ENCODE measurements at places on chromosomes 1 and 21.

DNA sequence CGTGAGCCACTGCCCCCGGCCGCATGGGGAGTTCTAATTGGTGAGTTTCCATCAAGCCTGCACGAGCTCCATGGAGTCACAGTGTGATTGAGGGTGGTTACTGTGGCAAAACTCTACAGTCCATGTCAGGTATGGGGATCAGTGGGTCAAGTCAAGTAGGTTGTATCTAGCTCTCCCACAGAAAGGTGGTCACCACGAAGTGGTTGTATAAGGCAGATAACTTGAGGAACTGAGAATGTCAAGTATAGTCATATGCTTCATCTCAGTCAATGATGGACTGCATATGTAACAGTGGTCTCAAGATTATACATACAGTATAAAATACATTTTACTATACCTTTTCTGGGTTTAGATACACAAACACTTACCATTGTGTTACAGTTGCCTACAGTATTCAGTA lies 348.6 kb upstream of the ZP4 start:
- no peak for DNase-seq

DNA sequence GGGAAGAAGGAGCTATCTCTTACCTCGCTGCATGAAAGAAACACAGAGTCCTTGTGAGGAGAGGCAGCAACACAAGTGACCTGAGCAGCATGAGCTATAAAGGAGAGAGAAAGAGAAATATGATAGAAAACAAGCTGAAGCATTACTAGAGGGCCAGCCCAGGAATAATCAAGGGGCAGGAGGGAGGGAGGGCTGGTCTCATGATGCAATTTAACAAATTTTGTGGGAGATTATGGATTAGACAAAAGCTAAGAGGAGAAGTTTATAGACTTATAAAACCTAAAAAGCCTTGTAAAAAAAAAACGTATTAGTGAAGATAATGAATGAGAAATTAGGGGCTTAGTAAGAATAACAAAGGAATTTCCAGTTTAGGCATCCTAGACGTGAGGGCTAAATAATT lies 5.0 kb downstream of the WDR77 start:
- no peak for DNase-seq

DNA sequence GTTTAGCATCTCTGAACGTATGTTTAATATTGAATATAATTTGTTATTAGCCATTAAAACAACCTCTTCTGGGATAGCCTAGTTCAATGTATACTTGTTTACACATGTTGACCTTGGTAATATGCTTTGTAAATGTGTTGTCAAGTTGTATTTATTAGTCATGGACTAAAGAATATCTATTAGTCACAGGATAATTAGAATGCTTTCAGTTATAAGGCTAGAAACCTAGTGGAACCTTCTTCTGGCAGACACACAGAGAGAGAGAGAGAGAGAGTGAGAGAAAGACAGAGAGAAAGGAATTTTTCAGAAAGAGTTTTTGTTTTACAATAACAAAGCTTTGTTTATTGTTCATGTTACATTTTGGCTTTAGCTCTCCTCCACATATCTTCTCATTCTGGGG lies 181.1 kb upstream of the APP start:
- no peak for DNase-seq

DNA sequence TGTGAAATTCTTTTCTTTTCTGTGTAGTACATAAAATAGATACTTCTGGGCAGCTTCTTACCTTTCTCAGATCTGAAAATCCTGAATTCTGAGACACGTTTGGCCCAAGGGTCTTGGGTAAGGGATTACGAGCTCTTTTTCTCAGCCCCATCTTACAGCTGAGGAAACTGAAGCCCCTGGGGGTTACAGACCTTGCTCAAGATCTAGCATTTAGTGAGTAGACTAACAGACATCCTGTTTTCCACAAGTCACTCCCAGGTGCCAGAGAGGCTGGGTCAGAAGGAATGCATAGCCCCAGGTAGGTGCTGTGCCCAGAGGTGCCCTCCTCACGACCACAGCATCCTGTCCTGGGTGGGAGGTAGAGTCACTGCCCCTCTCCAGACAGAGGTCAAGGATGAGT lies 13.2 kb upstream of the CREG1 start:
- DNase-seq = no peak

DNA sequence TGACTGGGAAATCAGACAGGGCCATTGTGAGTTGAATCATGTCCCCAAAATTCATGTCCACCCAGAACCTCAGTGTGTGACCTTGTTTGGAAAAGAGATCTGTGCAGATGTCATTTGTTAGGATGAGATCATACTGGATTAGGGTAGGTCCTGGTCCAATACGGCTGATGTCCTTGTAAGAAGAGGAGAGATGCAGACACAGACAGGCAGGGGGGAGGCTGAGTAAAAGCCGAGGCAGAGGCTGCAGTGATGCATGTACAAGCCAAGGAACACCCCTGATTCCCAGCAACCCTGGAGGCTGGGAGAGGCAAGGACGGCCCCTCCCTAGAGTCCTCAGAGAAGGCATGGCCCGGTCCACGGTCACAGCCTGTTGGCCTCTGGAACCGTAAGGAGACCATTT lies 15.9 kb upstream of the NPPB start:
- no peak for DNase-seq

DNA sequence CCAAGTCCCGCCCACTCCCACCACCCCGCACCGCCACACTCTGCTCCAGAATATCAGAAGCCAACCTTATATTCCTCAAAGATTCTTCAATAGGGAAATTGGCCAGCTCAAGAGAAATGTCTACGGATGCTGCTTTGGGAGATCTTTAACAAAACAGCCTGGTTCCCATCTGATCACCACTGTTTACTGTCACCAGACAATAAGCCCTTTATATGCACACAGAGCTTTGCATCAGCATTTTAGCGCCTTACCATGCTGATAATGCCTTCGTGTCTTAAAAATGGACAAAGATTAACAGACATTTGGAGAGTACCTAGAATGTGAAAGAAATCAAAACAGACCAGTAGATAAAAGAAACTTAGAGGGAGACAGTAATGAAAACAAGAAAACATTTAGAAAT lies 141.7 kb upstream of the SYT6 start:
- DNase-seq = no peak

GRCh38 chr1:158333405-158334155 lies 2.2 kb upstream of the CD1B start:
- no peak for DNase-seq

DNA sequence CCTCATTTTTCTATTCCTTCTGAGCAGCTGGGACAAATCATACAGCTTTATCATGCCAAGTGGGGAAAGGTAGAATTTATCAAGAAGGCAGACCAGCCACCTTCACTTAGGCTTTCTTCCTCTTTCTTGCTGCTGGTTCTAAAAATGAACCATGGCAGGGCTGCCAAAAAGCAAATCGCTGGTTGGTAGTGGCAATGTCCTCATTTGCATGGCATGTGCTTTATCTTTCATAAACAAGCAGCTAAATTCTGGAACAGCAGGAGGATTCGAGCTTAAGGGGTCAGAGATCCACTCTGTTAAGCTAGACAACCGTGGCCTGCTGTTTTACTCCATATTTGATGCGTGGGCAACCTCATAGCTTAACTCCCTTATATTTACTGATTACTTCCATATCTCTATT lies 91.3 kb downstream of the RPE65 start:
- DNase-seq = no peak

DNA sequence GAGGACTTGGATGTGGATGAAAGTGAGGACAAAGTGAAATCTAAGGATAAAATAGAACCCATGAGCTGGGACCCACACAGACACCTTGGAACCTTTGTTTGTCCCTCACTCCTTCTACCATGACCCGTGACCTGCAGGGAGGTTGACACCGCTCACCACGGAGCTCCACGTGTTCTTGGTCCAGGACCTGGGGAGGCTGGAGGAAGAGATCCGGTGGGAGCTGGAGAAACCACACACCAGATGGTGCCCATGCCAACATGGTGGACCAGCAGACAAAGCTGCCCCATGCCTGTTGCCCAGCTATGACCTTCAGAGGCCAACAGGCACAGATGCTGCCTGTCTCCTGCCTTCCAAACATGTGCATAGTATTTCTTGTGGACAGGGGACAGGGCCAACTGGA lies 721.9 kb downstream of the PTPRU start:
- DNase-seq = no peak

DNA sequence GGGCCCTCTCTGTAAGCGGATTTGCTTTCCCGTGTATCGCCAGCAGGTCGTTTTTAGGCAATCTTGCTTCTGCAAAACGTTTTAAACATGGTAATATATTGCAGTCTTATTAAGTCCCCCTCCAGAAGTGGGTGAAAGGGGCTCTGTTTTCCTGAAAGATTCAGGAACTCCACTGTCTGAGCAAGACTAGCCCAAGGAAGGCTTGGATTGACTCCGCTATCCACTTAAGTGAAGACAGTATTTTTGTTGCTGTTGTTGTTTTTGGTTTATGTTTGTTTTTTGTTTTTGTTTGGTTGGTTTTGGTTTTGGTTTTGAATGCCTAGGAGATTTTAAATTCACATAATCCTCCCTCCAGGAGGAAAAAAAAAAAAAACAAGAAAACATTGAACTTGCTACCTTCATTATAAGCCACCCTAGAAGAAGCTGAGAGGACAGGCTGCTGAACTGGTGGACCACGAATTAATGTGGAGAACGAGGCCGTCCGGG lies 29.1 kb upstream of the NFIA start:
- no peak for DNase-seq

DNA sequence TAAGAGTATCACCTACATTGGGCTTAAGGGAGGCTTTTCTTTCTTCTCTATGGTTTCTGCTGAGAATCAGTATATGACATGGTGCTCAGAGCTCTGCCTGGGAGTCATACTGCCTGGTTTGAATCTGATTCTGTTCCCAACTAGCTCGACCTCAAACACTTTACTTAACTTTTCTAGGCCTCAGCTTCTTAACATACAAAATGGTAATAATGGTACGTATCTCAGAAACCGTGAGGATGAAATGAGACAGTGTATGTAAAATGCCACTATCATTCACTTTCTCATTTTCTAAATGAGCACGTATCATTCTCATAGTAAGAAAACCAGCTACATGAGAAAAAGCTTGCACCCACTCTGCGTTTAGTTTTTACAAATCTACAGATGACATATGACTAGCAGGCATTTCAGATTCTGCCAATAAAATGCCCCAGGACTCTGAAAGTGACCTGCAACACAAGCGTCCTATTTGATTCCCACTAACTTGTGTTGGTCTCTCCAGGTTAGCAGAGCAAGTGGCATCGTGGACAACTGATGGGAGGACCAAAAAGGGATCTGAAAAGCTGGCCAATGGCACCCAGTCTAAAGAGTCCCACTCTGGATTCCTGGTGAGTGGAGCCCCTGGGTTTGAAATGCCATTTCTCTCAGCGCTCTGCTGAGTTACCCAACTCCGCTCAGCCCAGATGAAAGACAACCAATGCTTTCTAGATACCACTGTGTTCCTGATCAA lies 6.1 kb downstream of the CTNNBIP1 start:
- no peak for DNase-seq

GRCh38 chr1:243291292-243291691 lies 35.5 kb downstream of the SDCCAG8 start:
- no peak for DNase-seq

GRCh38 chr1:235887676-235888075 lies 21.0 kb upstream of the LYST start:
- no peak for DNase-seq

GRCh38 chr1:81430236-81430938 lies 370.3 kb upstream of the ADGRL2 start:
- no peak for DNase-seq

DNA sequence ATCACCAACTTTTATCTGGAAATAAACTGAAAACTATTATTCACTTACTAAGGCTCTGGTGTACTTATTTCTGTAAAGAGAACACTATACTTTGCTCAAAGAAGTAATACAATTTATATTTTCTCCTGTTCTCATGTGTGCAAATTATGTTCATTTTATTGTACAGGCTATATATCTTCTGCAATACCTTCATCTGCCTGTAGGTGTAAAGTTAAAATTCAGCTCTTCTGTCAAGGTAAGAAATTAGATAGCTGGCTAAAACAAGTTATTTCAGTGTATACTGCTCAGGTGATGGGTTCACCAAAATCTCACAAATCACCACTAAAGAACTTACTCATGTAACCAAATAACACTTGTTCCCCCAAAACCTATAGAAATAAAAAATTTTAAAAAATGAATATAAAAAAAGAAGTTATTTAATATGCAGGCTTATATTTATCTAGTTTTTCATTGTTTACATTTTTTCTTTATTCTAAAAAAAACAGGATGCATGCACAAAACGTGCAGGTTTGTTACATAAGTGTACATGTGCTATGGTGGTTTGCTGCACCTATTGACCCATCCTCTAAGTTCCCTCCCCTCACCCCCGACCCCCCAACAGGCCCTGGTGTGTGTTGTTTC lies 81.5 kb downstream of the PTGER3 start:
- no peak for DNase-seq

- no peak for DNase-seq
Observed at GRCh38 chr1:167428395-167428794, 89.9 kb downstream of the CD247 start.
